ENCODE measurements at places on chromosomes 11 and 22.

DNA sequence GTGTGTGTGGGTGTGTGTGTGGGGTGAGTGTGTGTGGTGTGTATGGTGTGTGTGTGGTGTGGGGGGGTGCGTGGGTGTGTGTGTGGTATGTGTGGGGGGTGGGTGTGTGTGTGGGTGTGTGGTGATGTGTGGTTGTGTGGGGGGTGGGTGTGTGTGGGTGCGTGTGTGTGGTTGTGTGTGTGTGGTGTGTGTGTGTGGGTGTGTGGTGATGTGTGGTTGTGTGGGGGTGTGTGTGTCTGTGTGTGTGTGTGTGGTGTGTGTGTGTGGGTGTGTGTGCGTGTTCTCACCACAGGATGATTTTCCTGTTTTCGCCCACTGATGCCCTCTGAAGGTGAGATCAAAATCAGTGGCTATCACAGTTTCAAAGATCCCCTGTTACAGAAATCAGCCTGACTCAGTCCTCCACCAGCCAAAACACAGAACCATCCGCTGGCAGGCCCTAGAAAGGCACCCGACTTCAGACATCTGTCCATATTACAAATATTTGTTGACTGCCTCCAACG is 24.7 kb downstream of the CPT1A start:
- no peak for DNase-seq
- no peaks in the 10 kb centered on the region for H3K27me3 ChIP-seq
- no peaks in the 10 kb centered on the region for H3K4me1 ChIP-seq
- no peaks in the 10 kb centered on the region for H3K36me3 ChIP-seq
- no peak overlapping the region for H3K4me3 ChIP-seq
- no peak overlapping the region for H3K27ac ChIP-seq

- no peak for DNase-seq
- H3K4me3 ChIP-seq: no peak overlapping the region
- peak overlapping the region; percentile 64 for H3K27ac ChIP-seq
- peaks cover 6% of the 10 kb centered on the region for H3K27me3 ChIP-seq
- H3K36me3 ChIP-seq: peaks cover 8% of the 10 kb centered on the region
Observed at GRCh38 chr11:70470127-70470526, 71.8 kb downstream of the CTTN start.

DNA sequence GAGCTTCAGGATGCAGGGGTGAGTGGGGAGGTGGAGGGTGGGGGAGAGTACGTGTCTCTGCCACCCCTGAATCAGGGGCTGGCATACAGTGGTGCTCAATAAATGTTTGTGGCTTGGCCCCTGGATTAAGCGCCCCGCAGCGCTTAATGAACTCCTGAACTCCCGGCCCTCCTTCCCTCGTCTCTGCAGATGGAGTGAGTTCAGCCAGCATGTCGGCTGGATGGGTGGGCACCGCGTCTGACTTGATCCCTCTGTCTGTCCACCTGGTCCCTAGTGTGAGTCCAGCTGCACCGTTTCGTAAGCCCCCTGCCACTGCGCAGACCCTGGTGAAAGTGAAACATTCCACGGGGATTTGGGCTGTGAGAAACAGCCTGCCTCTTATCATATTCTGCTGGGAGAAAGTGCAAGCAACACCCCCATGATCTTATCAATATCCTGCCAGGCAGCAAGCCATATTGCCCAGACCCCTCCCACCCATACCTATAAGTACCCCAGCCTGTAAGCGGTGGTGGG is 12.0 kb upstream of the MRGPRD start:
- no peak for DNase-seq
- no peak overlapping the region for H3K4me3 ChIP-seq
- no peaks in the 10 kb centered on the region for H3K4me1 ChIP-seq
- H3K27me3 ChIP-seq: peaks cover 22% of the 10 kb centered on the region

- no peak overlapping the region for H3K4me3 ChIP-seq
- H3K27me3 ChIP-seq: peaks cover 64% of the 10 kb centered on the region
- no peak overlapping the region for H3K27ac ChIP-seq
- no peaks in the 10 kb centered on the region for H3K36me3 ChIP-seq
Observed at GRCh38 chr11:133149698-133150097, 382.6 kb downstream of the OPCML start.

- peaks cover under 1% of the 10 kb centered on the region for H3K4me1 ChIP-seq
- H3K36me3 ChIP-seq: no peaks in the 10 kb centered on the region
- no peak overlapping the region for H3K27ac ChIP-seq
Observed at GRCh38 chr11:1815311-1815710, 19.5 kb upstream of the SYT8 start.

Data from progenitor cell of endocrine pancreas (in vitro differentiated cells).